AG10803 (cell line): ENCODE measurements at places on chromosomes 2 and 18.

- DNase-seq: no peak
Measured at GRCh38 chr18:34957119-34957863, 83.9 kb upstream of the MAPRE2 start.

DNA sequence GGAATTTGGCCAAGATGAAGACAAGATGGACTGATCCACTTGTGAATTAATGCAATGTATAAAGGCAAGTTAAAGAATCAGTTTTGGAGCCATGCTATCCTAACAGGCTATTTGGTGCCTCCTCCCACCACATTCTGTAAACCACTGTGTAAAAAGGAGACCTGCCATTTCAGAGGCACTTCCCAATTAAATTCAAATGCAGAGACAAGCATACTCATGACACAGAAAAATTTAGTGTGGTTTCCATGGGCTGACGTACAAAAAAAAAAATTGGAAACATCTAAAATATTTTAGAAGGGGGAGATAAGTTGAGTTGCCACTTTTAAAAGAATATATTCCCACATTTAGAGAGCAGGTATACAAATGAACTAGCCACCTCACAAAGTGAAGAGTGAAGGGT, 112.1 kb downstream of the TCF4 start:
- peak; percentile 42 for DNase-seq

DNA sequence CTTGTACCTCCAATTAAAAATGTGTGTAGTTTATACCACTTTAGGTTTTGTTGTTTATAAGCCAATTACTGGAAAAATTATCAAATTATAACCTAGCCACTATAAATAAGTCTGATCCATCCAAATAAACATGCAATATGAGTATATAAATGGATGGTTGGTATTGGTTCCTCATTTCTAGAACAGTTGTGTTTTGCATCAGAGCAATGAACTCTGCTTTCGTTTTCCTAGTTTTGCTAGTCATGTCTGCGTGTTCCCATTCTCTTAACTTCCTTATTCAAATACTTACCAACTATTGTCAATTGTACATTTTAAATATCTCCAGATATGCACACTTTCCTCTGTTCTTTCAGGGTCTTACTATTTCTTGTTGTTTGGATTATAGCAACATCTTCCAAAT, 641.7 kb downstream of the NR4A2 start:
- no peak for DNase-seq

GRCh38 chr2:217360781-217361482, 501.1 kb upstream of the TNP1 start:
- DNase-seq: peak; percentile 94

GRCh38 chr2:238589591-238590460, 163.1 kb downstream of the ASB1 start:
- no peak for DNase-seq

GRCh38 chr2:117432746-117433145, 381.7 kb upstream of the DDX18 start:
- DNase-seq: no peak

GRCh38 chr2:189360861-189361260, 80.4 kb upstream of the WDR75 start:
- peak; percentile 55 for DNase-seq

- no peak for DNase-seq
Measured at GRCh38 chr2:3175568-3175955, 202.1 kb downstream of the EIPR1 start.

DNA sequence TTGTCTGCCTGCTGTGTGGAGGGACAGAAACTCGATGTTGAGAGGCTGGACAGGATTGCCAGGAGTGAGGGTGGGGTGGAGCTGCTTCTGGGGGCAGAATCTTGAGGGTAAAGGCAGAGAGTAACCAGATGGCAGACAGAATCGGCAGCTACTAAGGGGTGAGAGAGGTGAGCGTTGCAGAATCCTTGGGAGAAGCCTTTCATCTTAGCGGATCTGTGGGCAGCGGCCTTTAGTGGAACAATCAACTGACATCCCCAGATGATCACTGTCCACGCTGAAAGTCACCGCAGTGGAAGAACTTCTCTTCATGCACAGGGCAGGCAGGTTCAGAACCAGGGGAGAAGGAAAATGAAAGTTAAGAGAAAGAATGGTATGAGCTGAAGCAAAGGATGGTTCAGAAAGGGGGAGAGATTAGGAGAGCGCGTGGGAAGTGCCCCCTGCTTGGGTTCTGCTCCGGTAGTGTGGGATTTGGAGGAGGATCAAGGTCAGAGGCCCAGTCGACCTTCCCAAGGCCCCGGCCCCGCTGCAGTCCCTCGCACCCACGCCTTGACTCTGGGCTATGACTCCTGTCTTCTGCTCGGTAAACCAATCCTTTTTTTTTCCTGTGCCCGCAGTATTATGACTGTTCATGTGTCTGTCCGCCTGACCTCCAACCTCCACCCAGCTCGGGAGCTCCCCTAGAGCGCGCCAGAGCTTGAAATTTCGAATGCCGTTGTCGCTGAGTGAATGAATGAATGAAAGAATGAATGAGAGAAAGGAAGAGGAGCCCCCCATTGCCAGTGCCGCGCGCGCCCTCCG, 584 bp downstream of the BOLA3 start:
- peak; percentile 35 for DNase-seq

DNA sequence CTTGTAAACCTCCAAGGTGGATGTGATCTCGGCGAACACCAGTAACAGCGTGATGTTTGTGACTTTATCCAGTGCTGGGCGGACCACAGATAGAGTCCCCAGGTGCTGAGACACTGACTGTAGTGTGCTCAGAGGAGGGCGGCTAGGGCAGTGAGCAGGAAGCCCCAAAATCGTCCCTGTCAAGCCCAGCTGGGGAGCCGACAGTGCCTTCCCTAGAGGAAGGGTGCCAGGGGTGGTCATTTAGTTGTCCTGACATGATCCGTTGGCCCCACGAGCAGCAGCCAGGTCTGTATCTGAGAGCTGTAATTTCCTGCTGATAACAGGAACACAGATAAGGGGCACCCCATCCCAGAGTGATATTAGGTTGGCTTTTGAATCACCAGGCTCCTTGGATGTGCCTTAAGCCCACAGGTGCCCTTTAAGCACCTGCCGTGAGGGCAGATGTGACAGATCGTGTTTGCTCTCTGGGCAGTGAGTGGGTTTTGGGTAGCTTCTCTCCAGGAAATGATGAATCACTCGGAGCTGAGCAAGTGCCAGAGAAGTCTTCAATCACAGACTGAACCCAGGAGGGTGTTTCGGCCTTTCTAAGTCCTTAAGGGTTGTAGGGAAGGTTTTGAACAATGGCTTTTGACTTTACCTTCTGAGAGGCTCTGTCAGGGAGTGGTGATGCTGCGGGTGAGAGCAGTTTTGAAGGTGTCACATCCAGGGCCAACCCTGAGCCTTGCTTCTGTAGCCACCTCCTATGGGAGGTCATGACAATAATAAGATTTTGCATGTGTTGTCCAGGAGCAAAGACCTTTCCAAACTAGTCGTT, 7.7 kb downstream of the LPIN1 start:
- DNase-seq: peak; percentile 52

DNA sequence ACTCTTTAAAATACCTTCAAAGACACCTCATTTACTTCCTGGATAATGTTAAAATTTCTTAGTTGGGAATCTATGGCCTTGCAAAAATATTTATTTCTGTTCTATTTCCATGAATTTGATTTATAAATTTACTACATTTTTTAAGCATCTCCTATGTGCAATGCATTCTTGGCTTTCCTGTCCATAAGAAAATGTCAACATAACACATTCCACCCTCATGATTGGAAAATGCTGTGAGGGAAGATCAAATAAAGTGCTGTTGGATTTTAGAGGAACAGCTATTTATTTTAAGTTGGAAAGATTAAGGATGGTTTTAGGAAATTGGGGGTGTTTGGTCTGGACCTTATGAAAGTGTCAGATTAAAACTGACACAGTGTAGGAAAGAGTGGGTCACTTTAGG, 45.4 kb upstream of the MC4R start:
- peak; percentile 73 for DNase-seq

DNA sequence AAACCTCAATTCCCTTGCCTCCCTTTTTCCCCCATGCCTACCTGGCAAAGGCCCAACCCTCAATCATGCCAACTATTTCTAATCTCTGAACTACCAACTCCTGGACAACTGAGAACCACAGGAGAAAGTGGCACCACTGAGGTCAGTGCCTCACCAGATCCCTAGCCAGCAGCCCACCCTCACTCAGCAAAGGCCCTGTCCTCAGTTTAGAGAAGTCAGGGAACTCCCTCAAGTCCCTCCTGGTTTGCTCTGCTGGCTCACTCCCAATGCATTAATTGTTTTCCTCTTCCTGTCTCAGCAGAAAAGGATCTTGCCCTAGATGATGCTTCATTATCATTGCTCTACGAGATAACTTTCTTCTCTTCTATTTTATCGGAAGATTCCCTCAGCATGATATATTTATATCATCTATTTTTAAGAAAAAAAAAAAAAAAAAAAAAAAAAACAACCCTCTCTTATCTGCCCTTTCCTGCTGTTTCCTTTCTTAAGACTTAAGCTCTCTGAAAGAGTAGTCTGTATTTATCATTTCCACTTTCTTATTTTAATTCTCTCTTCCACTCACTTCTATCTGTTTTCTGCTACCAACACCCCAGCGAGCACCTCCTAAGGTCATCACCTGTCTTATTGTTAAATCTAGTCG, 22.7 kb upstream of the ZBTB14 start:
- no peak for DNase-seq

GRCh38 chr2:60073201-60073600, 480.3 kb downstream of the BCL11A start:
- DNase-seq: no peak

DNA sequence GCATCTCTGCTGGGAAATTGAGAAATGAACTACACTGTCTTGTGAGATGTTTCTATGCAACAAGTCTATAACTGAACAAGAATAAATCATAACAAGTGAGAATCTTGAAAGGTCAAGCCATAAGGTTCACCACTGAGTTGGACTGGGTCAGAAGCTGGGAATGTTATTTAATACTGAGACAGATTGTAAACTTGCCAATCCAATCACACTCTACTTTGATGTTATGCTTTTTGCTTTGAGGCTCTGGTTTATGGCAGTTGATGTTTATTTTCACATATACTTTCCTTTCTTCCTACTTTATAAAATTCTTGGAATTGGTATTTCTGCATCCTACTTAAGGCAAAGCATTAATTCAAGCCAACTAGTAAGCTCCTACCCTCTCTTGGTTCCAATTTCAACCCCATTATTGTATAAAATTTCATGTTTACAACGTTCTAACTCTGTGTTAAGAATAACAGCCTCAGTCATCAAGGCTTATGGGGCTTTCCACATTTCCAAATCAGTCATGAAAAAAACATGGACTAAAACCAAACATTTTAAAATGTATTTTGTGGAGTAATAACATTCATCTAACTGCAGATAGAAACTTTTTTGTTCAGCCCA, 533.4 kb downstream of the NYAP2 start:
- DNase-seq: no peak

GRCh38 chr2:38835015-38835601, 40.6 kb downstream of the DHX57 start:
- DNase-seq: peak; percentile 23

DNA sequence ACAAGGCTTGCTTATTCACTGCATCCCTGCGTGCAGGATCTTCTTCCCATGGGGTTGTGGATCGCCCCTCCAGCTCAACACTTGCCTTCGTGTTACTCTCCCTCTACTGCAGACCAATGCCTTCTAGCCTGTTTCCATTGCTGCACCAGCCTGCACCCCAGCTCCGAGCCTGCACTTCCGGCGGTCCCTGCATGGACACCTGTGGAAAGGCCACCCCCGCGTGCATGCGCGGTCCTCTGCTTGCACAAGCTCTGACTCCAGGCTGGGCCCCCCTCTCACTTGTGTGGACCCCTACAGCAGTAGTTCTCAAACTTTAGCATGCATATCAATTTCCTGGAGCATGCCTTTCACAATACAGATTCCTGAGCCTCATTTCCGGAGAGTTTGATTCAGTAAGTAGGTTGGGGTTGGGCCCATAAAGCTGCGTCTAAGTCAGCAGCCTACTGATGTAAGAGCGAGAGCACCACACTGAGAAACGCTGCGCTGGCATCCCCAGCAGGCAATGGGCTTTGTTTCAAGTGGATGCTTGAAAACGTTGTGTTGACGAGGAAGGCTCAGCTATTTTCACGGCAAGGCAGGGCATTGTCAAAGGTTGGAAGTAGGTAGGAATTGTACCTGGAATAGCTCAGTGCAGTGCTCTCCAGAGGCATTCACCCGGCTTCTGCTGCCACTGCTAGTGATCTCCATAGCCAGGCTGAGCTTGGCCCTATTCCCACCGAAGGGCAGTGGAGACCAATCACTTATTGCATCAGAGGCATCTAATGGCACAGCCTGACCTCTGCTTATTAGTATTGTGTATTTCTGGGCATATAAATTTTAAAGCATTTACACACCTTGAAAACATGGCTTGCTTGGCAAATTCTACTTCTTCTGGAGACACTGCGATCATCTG, 32.6 kb downstream of the CREG2 start:
- DNase-seq: no peak

- no peak for DNase-seq
Measured at GRCh38 chr2:196205011-196205766, 33.8 kb upstream of the STK17B start.

- DNase-seq: peak; percentile 63
Measured at GRCh38 chr2:190718652-190719526, 70.0 kb downstream of the NAB1 start.

DNA sequence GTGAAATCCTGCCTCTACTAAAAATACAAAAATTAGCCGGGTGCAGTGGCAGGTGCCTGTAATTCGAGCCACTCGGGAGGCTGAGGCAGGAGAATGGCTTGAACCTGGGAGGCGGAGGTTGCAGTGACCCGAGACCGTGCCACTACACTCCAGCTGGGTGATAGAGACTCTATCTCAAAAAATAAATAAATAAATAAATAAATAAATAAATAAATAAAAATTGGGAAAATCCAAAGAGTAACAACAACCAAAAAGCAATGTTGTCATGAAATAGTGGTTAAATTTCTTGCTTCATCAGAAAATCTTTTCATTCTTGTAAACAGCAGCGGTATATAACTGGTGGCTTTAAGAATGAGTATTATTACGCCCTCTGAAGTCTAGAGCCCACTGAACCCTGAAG, 54.4 kb downstream of the HEATR5B start:
- DNase-seq: no peak

- peak; percentile 50 for DNase-seq
Measured at GRCh38 chr18:61322265-61322873, 10.9 kb upstream of the CDH20 start.

GRCh38 chr2:187138265-187138664, 289.3 kb upstream of the ZSWIM2 start:
- DNase-seq: peak; percentile 33

DNA sequence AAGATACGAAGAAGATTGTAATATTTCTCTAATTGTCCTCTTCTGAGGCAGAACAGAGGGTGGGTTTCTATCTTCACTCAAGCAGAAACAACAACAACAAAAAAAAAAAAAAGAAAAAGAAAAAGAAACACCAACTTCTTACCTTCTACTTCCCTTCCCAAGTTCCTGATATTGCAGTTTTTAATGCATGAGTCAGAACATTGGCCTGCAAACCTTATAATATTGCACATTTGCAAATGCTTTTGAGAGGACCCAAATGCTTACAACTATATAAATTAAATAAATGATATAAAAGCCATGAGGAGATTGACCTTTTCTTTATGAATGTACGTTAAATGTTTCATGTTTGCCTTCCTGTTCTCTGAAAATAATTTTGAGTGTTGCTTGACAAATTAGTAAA, 37.3 kb downstream of the PAX3 start:
- no peak for DNase-seq
